ENCODE measurements at places on chromosomes 16 and 17.

DNA sequence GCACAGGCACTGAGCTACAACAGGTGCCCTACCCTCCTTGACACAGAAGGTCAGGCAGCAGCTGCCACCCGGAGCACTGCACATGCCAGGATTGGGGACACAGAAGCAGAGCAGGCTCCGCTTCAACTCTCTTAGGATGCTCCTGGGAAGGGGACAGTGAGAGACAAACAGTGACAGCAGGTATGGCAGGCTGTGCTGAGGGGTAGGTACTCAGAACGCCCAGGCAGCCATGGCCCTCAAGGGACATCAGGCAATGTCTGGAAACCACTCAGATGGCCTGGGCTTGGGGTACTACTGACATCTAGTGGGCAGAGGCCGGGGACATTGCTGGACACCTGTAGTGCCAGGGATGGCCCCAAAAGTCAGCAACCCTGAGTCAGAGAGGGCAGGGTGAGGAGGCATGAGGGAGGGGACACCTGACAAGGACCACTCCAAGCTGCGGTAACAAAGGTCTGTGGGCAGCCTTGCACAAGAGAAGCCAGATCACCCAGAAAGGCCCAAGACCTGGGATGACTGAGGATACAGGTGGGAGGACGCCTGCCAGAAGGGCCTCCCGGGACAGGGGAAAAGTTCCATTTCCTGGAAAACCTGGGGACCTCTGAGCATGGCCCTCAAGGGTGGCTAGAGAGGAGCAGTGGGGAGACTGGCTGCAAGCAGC, 21.2 kb downstream of the PEMT start:
- peak; percentile 22 for DNase-seq

DNA sequence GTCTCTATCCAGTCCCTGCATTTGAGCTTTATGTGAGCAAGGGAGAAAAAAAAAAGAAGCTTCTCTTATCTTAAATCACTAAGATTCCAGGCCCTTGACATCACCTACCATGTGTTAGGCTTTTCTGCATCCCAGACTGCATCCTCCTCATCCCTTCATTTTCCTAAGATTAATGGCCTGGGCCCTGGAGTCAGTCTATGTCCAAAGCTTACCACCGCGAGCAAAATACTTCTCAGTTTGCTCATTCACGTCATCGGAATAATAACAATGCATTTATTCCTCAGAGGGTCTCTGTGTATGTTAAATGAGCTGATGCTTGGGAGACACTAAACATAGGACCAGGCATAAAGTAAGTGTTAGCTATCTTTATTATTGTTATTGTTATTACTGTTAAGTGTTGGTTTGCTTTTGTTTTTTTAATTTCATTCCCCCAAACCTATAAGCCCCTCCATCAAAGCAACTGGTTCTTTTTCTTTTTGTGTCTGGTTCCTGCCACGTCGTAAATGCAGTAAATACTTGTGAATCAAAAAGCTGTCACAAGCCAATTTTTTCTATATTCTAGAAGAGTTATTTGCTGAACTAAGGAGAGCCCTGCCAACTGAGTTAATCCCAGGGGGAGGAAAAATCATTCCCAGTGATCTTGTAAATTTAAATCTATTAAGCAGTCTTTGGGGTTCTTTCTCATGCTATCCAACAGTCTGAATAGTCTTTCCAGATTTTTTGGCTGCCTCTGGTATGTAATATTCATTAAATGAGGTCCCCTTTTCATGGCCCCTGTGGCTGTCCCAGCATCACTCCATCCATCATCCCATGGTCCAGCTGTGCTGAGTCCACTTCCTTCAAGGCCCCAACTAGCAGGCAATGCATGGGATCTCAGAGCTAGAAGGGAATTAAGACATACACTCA, 46.5 kb downstream of the VAT1L start:
- peak; percentile 13 for DNase-seq

- DNase-seq: no peak
Observed at GRCh38 chr17:77571155-77571981, 387.1 kb upstream of the TNRC6C start.

DNA sequence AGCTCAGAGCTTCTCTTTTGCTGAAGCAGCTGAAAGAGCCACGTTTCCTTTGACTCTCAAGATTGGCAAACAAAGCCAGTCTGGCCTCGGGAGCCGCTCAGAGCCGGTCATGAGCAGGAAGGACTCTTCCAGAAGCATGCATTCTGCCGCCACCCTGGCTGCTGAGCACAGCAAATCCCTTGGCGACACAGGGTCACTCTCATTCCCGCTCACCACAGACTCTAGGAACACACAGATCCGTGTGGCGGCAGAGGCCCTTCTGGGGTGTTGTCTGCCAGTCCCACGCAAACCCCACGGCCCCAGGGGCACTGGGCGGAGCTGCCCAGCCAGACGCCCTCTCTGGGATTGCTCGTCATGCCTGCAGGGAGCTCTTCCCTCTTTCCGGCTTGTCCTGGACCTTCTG, 157.0 kb downstream of the C16orf95 start:
- DNase-seq: no peak

DNA sequence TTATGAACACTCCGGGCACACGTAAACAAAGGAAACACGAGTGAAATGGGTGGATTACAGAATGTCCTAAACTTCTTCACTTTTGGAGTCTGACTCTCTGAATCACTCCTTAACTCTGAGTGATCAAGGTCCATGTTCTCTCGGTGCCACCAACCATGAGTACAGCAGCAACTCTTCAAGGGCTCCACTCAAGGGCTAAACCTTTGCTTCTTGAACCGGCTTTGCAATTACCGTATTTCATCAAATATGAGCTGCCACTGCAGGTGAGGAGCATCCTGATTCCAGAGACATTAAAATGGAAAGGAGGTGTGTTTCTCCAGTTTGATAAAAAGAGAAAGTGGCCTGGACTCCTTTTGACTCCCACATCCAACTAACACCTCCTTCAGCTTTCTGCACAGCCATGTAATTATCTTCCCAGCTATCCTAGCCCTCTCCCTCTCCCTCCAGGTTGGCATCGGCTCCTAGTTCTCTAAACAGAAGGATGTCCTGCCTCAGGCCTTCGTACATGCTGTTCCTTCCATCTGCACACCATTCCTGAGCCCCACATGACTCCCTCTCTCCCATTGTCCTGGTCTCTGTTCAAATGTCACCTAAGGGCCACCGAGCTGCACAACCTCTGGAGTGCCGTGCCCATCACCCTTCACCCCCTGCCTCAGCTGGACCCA, 61.4 kb downstream of the ZDHHC7 start:
- no peak for DNase-seq

GRCh38 chr17:75848523-75849278, 4.5 kb upstream of the UNC13D start:
- peak; percentile 69 for DNase-seq

DNA sequence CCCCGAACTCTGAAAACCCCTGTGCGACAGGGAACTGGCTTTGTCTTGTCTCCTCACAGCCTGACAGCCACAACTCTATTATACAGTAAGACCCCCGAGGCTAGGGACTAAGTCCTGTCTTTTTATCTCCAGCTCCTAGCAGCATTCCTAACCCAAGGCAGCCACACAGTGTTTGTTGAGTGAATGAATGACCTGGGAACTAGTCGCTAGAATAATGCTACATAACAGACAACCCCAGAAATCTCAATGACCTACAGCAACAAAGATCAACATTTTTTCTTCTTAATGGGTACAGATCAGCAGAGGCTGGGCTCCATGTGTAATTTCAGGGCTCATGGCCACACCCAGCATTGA, 71.4 kb upstream of the TNRC6C start:
- DNase-seq: no peak

DNA sequence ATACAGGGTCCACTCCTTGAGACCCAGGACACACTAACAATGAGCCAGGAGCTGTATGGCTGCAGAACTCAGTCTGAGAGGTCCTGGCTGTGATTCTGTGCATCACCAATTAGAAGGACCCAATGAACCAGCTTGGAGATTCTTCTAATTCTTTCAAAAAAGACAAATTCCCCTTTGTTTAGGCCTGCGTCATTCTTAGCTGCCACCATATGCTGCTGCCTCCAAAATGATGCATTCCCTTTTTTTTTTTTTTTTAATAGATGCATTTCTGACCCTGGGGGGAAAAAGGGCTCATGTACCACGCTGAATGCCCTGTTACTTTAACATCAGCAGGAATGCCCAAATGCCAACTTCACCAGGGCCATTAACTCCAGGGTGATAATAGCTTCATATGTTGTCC, 28.5 kb downstream of the EMP2 start:
- no peak for DNase-seq

- no peak for DNase-seq
Observed at GRCh38 chr16:55469821-55470532, 9.0 kb upstream of the MMP2 start.

GRCh38 chr17:72393553-72393952, 272.7 kb downstream of the SOX9 start:
- peak; percentile 96 for DNase-seq

DNA sequence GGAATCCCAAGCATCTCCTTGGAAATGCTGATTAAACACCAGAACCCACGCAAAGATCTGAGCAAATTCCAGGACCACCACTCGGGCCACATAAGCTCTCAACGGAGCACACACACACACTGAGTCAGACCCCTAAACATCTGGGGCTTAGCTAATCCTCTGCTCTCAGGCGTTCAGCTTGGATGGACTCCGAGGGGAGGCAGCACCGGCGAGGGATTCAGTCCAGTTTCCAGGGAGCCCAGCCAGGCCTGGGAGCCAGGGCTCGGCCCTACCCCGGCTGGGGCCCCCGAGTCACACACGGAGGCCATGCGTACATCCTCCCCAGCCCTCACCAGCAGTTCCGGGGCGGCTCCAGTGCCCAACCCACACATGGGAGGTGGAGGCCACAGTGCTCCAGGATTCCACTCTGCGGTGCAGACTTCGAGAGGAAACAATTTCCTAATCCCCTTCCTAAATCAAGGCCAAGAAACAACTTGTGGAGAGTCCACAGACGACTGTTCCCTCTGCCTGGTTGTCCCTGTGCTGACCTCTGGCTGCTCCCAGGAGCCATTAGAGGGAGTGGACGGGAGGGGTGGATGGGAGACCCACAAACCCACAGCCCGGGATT, 70.5 kb downstream of the GAS7 start:
- peak; percentile 32 for DNase-seq

All from kidney tubule cell (primary cell).